ENCODE measurements at places on chromosomes 5 and 9. TPM values are rescaled to one million over a fixed set of nuclear protein-coding genes. Genes with fewer than 3 reads are reported as not detected.
A peak's percentile ranks its signal among the peaks of the same experiment; 100 is the strongest.

Gene PCDHGA11
- 1.6 TPM for total RNA-seq

Gene IFNA1
- not detected for total RNA-seq

- peak; percentile 93 for DNase-seq
Observed at GRCh38 chr9:38047301-38048251, 21.5 kb downstream of the SHB start.

DNA sequence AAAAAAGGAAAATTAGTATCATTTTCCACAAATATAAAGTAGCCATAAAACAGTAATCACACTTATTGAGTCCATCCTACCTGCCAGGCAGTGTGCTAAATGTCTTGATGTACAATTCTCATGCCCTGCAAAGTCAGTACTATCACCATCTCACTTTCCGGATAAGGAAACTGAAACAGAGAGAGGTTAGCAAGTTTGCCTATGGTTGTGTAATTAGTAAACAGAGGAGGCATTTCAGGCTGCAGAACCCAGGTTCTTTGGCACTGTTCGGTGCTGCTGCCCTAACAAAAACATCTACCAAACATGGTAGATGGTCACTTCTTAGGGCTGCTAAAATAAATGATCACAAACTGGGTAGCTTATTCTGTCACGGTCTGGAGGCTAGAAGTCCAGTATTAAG, 22.6 kb downstream of the PLAC8L1 start:
- H3K27ac ChIP-seq = no peak overlapping the region
- no peaks in the 10 kb centered on the region for H3K36me3 ChIP-seq
- no peaks in the 10 kb centered on the region for H3K27me3 ChIP-seq
- no peak overlapping the region for H3K4me3 ChIP-seq
- no peak for DNase-seq
- no peaks in the 10 kb centered on the region for H3K4me1 ChIP-seq

DNA sequence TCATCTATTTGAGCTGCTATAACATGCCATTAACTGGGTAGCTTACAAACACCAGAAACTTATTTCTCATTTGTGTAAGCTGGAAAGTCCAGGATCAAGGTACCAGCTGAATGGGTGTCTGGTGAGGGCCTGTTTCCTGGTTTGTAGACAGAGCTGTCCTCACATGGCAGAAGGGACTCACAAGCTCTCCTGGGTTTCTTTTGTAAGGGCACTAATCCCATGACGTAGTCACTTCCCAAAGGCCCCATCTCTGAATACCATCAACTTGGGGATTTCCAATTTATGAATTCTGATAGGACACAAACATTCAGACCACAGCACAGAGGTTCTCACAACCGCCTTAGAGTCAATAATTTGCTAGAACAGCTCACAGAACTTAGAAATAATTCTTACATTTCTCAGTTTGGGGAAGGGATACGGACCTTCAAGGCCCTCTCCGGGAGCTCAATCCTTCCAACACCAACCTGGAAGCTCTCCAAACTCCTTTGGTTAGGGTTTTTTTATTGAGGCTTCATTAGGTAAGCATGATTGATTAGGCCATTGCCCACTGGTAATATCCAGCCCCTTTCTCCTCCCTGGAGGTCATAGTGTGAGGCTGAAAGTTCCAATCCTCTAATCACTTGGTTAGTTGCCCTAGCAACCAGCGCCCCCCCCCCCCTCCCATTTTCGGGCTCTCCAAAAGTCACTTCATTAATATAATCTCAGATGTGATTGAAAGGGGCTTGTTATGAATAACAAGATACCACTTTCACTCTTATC, 7.6 kb upstream of the DNAJA1 start:
- no peak overlapping the region for H3K4me3 ChIP-seq
- H3K27me3 ChIP-seq = no peaks in the 10 kb centered on the region
- no peak for DNase-seq

- DNase-seq = no peak
- H3K4me3 ChIP-seq = no peak overlapping the region
- no peaks in the 10 kb centered on the region for H3K27me3 ChIP-seq
- no peaks in the 10 kb centered on the region for H3K36me3 ChIP-seq
Observed at GRCh38 chr5:90326995-90327394, 82.6 kb downstream of the CETN3 start.

DNA sequence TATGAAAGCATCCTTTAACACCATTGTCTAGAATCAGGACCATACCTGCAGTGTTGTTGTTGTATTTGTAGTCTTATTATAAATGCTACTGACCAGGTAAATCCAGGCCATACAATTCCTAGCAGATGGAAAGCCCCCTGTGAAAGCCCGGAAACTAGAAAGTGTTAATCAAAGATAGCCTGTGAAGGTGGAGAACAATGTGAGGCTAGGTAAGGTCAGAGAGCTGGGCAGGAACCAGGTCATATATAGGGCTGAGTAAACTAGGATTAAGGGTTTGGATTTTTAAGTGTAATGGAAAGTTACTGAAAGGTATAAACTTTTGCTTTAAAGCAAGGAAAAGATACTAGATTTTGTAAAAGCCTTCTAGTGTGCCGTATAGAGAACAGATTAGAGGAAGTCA, 6.7 kb downstream of the LRRC70 start:
- no peaks in the 10 kb centered on the region for H3K27me3 ChIP-seq
- H3K27ac ChIP-seq = no peak overlapping the region
- peaks cover 3% of the 10 kb centered on the region for H3K4me1 ChIP-seq
- no peak overlapping the region for H3K4me3 ChIP-seq
- H3K36me3 ChIP-seq = no peaks in the 10 kb centered on the region

- H3K4me1 ChIP-seq = no peaks in the 10 kb centered on the region
- DNase-seq = no peak
- H3K27me3 ChIP-seq = no peaks in the 10 kb centered on the region
- no peaks in the 10 kb centered on the region for H3K36me3 ChIP-seq
Observed at GRCh38 chr5:80479713-80480112, 8.2 kb upstream of the FAM151B start.

DNA sequence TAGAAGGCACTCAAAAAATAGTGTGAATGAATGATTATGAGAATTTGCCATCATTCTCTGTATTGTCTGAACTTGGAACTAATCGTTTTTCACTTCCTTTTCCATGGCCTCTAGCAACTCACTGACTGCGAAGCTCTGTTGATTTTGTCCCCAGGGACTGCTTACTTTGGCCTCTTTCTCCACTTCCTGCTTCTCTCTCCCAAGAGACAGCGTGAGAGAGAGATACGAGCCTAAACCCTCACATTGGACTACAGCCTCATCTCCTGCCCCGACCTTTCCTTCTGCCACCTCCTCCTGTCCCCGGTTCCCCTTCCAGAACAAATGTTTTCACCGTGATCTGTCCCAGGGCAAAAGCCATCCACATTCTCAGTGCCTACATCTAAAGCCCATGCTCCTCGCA, 300.8 kb upstream of the PANK3 start:
- H3K27me3 ChIP-seq = no peaks in the 10 kb centered on the region
- H3K4me1 ChIP-seq = peaks cover 14% of the 10 kb centered on the region
- no peaks in the 10 kb centered on the region for H3K36me3 ChIP-seq
- no peak overlapping the region for H3K4me3 ChIP-seq

Gene ITGA2
- total RNA-seq = 0.80 TPM

DNA sequence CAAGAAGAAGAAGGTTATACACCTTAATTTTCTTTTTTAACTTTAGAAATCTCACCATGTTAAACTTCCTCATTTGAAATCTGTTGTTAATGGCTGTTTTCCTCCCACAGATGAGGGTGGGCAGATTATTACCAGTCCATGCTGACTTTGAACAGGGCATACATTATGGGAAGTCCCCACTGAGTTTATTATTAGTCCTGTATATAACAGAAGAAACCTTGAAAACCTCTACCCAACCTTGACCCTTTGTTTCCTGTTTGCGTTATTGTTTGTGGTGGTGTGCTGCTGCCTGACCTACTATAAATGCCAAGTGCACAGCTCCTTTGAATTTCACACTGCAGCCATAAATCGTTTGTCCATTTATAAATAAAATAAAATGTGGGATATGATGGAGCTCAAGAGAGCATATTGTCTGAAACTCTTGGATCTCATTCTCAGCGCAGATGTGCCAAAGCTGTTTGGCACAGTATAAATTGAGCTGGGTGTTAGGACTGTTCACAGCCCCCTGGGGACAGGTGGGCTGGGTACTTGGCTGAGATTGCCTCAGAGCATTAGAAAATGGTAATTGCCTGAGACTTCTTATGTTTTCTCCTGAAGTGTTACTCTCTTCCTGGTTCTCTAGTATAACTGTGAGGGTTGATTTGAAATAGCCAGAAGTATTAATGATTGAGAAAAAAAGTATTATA, 139.6 kb downstream of the SPATA31D1 start:
- H3K27ac ChIP-seq = no peak overlapping the region
- H3K4me1 ChIP-seq = no peaks in the 10 kb centered on the region
- no peaks in the 10 kb centered on the region for H3K27me3 ChIP-seq

- no peak overlapping the region for H3K4me3 ChIP-seq
- no peak for DNase-seq
- H3K27ac ChIP-seq = no peak overlapping the region
- H3K36me3 ChIP-seq = no peaks in the 10 kb centered on the region
Observed at GRCh38 chr5:135071311-135071710, 37.3 kb upstream of the PITX1 start.

Gene BTNL8
- total RNA-seq = 0.43 TPM

- H3K4me1 ChIP-seq = no peaks in the 10 kb centered on the region
- no peaks in the 10 kb centered on the region for H3K36me3 ChIP-seq
- H3K4me3 ChIP-seq = no peak overlapping the region
- no peak for DNase-seq
- H3K27me3 ChIP-seq = no peaks in the 10 kb centered on the region
Observed at GRCh38 chr9:99677281-99677680, 144.4 kb upstream of the NR4A3 start.

GRCh38 chr5:129631961-129632360, 115.9 kb upstream of the MINAR2 start:
- H3K4me3 ChIP-seq = no peak overlapping the region
- DNase-seq = no peak
- no peak overlapping the region for H3K27ac ChIP-seq
- no peaks in the 10 kb centered on the region for H3K36me3 ChIP-seq

Gene ANKRD34B
- total RNA-seq = not detected
